ENCODE measurements at places on chromosomes 6 and 20. TPM values are rescaled to one million over a fixed set of nuclear protein-coding genes. Genes with fewer than 3 reads are reported as not detected.

GRCh38 chr6:132832891-132833290 is 18.5 kb downstream of the RPS12 start:
- no peaks in the 10 kb centered on the region for H3K27me3 ChIP-seq
- no peaks in the 10 kb centered on the region for H3K36me3 ChIP-seq
- DNase-seq: no peak
- H3K4me3 ChIP-seq: no peak overlapping the region
- H3K4me1 ChIP-seq: no peaks in the 10 kb centered on the region

GRCh38 chr6:125858427-125859320 is 67.9 kb downstream of the NCOA7 start:
- no peaks in the 10 kb centered on the region for H3K4me1 ChIP-seq
- no peaks in the 10 kb centered on the region for H3K27me3 ChIP-seq
- peak; percentile 80 for DNase-seq

GRCh38 chr6:117615750-117616390 is 13.6 kb upstream of the GOPC start:
- no peak overlapping the region for H3K27ac ChIP-seq
- DNase-seq: no peak
- no peaks in the 10 kb centered on the region for H3K27me3 ChIP-seq
- no peak overlapping the region for H3K4me3 ChIP-seq
- no peaks in the 10 kb centered on the region for H3K4me1 ChIP-seq

Gene ADGRB3
- polyA plus RNA-seq: not detected

- no peak overlapping the region for H3K4me3 ChIP-seq
- no peak overlapping the region for H3K27ac ChIP-seq
- DNase-seq: peak; percentile 61
- H3K27me3 ChIP-seq: peaks cover 3% of the 10 kb centered on the region
- no peaks in the 10 kb centered on the region for H3K36me3 ChIP-seq
These were observed 48.0 kb downstream of the MUC22 start for GRCh38 chr6:31058128-31058894.

GRCh38 chr20:54372313-54372712 is 103.1 kb upstream of the DOK5 start:
- H3K4me3 ChIP-seq: no peak overlapping the region
- no peaks in the 10 kb centered on the region for H3K36me3 ChIP-seq
- no peaks in the 10 kb centered on the region for H3K27me3 ChIP-seq
- H3K4me1 ChIP-seq: no peaks in the 10 kb centered on the region
- no peak overlapping the region for H3K27ac ChIP-seq
- DNase-seq: no peak

Gene HSPA12B
- polyA plus RNA-seq: 0.01 TPM

DNA sequence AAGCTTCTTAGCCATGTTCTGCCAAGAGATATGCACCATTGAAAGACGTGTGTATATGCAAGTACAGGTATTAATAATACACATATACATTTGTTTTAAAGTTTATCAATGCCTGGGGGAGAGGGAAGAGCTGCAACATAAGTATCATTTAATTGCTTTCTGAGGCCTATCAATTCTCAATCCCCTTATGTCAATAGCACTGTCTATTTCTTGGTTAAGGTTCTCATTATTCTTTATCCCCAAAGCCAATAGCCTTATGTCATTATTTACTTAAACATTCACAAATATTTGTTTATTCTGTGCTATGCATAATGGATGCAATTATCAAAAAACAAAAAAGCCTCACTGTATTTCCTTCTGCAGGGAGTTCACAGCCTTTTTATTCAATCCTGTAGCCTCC is 350.3 kb upstream of the KCNQ5 start:
- no peaks in the 10 kb centered on the region for H3K27me3 ChIP-seq
- no peak overlapping the region for H3K4me3 ChIP-seq
- no peak for DNase-seq
- H3K36me3 ChIP-seq: no peaks in the 10 kb centered on the region
- no peak overlapping the region for H3K27ac ChIP-seq

- H3K4me1 ChIP-seq: peaks cover 44% of the 10 kb centered on the region
- peak; percentile 72 for DNase-seq
- H3K27me3 ChIP-seq: no peaks in the 10 kb centered on the region
These were observed 9.7 kb downstream of the TRMT11 start for GRCh38 chr6:125995972-125996580.

- peaks cover 17% of the 10 kb centered on the region for H3K4me1 ChIP-seq
- no peaks in the 10 kb centered on the region for H3K36me3 ChIP-seq
- peaks cover 3% of the 10 kb centered on the region for H3K27me3 ChIP-seq
- DNase-seq: no peak
- H3K27ac ChIP-seq: no peak overlapping the region
- H3K4me3 ChIP-seq: no peak overlapping the region
These were observed 3.7 kb upstream of the PRND start for GRCh38 chr20:4717816-4718570.

- no peak for DNase-seq
- no peaks in the 10 kb centered on the region for H3K4me1 ChIP-seq
- H3K27ac ChIP-seq: no peak overlapping the region
- H3K4me3 ChIP-seq: no peak overlapping the region
- H3K36me3 ChIP-seq: no peaks in the 10 kb centered on the region
- no peaks in the 10 kb centered on the region for H3K27me3 ChIP-seq
These were observed 1092.0 kb upstream of the MAP3K7 start for GRCh38 chr6:91678679-91679446.

DNA sequence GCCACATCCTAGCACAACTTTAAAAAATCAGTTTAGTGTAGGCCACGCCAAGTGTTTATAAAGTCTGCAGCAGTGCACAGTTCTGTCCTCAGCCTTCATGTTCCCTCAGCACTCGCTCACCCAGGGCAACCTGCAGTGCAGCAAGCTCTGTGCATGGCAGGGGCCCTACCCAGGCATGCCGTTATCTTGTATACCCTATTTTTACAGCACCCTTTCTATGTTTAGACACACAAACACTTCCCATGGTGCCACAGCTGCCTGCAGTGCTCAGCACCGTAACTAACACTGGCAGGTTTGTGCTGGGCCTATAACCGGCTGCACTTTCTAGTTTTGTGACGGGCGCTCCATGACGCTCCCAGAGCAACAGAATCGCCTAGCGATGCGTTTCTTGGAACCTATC is 43.8 kb downstream of the ZBTB46 start:
- DNase-seq: no peak
- H3K4me1 ChIP-seq: peaks cover 52% of the 10 kb centered on the region
- no peak overlapping the region for H3K4me3 ChIP-seq
- no peaks in the 10 kb centered on the region for H3K27me3 ChIP-seq

Data from HepG2 (cell line).